Dermis blood vessel endothelial cell (primary cell): ENCODE measurements at places on chromosomes 1 and 21. TPM values are rescaled to one million over a fixed set of nuclear protein-coding genes. Genes with fewer than 3 reads are reported as not detected.

- peak; percentile 13 for DNase-seq
Measured at GRCh38 chr1:97123717-97124431, 402.3 kb downstream of the PTBP2 start.

DNA sequence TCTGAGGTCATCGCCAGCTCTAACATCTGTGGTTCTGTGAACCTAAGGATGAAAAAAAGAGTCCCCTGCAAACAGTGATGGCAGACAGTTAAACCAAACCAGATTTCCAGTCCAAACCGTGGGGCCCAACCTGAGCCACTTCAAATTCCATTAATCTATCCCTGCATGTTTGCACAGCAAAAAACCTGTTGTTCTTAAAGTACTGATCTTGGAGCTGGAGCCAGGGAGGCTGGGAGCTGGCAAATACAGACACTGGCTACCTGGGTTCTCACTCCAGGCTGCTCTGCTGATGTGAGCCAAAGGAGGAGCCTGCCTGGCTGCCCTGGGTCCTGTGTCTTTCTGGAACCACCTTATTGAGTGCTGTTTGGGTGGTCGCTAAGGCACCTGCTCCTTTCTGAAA lies 16.4 kb downstream of the LDLRAD1 start:
- no peak for DNase-seq

GRCh38 chr1:192592981-192593708 lies 17.6 kb downstream of the RGS1 start:
- DNase-seq, result peak; percentile 56

GRCh38 chr21:40662889-40663288 lies 184.1 kb downstream of the DSCAM start:
- no peak for DNase-seq

GRCh38 chr1:17059391-17060305 lies 5.8 kb upstream of the SDHB start:
- DNase-seq, result peak; percentile 86

DNA sequence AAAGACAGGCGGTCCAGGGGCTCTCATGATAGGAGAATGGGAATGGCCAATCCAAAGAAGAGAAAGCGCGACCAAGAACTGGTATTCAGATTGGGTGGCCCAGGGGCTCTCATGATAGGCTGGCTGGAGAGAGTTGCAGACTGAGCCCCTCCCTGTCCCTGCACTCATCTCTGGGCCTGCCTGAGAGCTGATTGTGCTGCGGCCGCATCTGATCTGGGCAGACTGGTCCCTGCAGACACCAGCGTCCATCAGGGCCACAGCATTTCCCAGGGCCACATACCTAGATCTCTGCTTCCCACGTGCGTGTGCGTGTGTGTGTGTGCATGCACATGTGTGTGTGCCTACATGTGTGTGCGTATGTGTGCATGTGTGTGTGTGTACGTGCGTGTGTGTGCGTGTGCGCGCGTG lies 30.4 kb upstream of the MAN1C1 start:
- no peak for DNase-seq

GRCh38 chr1:116397728-116398127 lies 24.7 kb downstream of the ATP1A1 start:
- DNase-seq, result no peak

- DNase-seq, result no peak
Measured at GRCh38 chr1:185742403-185742802, 8.2 kb downstream of the HMCN1 start.

GRCh38 chr1:203628201-203629015 lies 1.8 kb downstream of the ATP2B4 start:
- peak; percentile 67 for DNase-seq

DNA sequence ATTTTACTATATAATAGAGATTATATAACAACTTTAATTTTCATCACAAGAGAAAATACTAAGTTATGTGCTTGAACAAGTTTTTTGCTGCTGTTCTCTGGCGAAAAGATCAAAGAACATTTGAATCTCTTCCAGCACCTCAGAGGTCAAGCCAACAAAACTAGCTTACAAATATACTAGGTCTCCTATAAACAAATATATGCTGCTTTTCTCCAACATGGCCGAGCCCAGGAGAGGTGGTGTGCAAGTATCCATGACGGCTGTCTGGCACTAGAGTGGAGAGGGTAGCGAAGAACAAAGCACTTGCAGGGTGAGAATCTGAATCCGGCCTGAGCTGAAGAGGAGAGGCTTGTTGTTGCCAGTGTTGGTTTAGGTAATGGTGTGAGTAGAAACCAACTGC lies 7.5 kb upstream of the FMO3 start:
- DNase-seq, result no peak

GRCh38 chr1:224696891-224697765 lies 81.0 kb downstream of the CNIH3 start:
- DNase-seq, result peak; percentile 3

GRCh38 chr21:10463156-10463555 lies 58.2 kb upstream of the TPTE start:
- DNase-seq, result no peak

DNA sequence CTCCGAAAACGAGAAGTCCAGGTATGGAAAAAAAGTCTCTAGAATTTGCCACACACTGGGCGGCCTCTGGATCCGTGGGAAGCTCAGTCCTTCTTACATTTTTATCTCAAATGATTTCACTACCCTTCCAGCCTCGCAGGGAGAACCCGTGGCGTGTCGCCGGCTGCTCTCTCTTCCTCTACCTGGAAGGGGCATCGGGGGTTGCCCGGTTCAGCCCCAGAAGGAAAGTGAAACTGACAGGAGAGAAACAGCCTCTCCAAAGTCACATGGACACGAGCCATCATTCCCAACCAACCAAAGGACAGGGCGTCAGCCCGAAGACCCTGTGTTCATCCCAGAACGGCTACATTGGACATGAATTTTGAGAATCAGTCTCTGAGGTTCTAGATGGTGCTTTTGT lies 182.5 kb downstream of the ADSS2 start:
- no peak for DNase-seq

- no peak for DNase-seq
Measured at GRCh38 chr21:39850333-39850732, 16.9 kb upstream of the PCP4 start.

DNA sequence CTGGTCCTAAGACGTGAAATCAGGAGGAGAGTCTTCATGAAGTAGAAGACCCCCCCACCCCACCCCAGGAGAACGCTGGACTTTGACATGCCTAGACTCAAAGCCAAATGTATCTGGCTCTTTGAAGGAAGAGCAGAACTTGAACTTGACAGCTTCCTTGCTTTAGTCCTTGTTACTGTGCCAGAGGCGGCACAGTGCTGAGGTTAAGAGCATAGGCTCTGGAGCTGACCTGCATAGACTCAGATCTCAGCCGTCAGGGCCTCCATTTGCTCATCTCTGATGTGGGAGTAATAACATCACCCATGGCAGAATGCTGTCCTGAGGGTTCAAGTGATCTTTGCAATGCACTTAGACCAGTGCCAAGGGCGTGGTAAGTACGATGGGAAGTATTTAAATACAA lies 39.0 kb downstream of the COL6A1 start:
- no peak for DNase-seq

- peak; percentile 46 for DNase-seq
Measured at GRCh38 chr1:22738522-22738921, 27.9 kb downstream of the EPHB2 start.

GRCh38 chr1:94729267-94729666 lies 90.9 kb upstream of the SLC44A3 start:
- peak; percentile 77 for DNase-seq

DNA sequence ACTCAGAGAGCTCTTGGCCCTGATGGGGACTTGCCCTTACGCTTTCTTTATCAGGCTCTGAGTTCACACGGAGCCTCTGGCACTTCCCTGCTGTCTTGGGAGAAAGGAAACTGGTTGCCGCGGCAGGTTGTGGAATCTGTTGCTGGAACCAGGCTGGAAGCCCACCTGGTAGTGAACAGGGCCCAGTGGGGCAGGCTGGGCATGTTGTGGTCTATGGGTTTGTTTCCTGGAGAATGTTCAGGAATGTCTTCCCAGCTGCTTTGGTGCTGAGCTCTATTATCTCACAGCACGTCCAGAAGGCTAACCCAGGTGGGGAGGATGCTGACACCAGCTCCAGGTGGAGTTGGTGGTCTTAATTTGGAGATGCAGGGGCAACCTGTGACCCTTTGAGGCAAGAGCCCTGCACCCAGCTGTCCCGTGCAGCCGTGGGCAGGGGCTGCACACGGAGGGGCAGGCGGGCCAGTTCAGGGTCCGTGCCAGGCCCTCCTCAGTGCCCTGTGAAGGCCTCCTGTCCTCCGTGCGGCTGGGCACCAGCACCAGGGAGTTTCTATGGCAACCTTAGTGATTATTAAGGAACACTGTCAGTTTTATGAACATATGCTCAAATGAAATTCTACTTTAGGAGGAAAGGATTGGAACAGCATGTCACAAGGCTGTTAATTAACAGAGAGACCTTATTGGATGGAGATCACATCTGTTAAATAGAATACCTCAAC lies 33.3 kb upstream of the TDRD10 start:
- no peak for DNase-seq

- DNase-seq, result peak; percentile 37
Measured at GRCh38 chr1:181160998-181161870, 72.7 kb downstream of the IER5 start.

DNA sequence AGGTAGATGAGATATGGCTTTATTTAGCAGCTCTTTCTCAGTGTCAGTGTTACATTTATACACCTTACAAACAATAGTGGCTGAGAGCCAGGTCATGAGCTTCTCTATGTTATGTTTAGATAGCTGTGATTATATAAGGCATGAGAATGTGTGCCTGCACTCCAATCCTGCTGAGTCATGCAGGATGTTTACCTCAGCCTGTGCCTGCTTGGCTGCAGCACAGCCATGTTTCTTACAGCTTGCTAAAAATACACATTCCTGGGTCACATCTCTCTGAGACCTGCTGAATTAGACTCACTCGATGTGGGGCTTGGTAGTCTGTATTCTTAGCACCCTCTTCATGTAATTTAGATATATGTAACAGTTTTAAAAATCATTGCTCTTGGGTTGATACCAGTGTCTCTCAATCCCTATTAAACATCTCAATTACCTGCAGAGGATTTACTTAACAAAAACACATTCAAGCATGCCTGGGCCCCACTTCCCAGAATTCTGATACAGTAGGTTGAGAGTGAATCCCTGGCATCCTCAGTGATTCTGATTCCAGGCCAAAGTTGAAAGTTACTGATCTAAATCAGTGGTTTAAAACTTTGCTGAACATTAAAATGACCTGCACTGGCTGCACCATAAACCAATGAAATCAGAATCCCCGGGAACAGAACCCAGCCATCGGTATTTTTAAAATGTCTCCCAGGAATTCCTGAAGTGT lies 107.5 kb downstream of the GDAP2 start:
- DNase-seq, result peak; percentile 98

GRCh38 chr1:35558374-35559316 lies 1.0 kb downstream of the NCDN start:
- no peak for DNase-seq

- DNase-seq, result no peak
Measured at GRCh38 chr1:163773396-163773795, 451.6 kb downstream of the NUF2 start.

DNA sequence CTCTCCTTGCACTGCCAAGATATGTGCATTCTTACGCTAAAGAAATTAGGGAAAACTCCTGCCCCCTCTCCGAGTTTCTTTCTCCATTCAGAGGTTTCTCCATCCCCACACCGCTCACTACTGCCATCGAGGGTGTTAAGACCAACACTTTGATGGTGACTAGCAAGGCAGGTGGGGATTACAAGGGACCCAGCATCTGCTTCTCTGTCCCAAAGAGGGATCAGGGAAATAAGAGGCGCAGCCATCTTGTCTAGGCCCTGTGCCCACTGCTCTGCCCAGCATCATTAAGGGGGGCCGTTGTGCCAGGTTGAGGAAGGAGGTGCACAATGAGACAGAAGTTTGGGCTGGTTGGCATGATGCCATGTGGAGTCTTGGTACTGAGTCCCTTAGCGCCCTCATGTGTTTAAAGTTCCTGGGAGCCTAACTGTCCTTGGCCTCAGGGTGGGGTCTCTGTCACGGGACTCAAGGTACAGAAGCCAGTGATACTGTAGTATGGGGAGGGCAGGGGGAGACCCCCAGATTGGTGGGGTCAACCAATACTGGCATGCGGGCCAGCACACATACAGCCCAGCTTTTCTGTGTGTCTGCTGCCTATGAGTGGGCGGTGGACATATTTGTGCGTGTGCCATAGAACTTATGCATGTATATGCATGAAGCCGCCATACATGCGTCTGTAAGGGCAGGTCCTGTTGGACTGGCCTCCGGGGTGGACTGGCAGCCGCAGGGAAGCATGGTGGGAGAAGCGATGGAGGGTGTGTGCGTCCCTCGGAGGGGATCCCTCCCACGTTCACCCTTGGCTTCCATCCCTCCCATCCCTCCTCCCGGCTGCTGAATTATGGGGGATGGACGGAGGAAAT lies 5.5 kb downstream of the EFNA3 start:
- peak; percentile 47 for DNase-seq

- DNase-seq, result no peak
Measured at GRCh38 chr1:214587165-214587564, 15.8 kb upstream of the CENPF start.

DNA sequence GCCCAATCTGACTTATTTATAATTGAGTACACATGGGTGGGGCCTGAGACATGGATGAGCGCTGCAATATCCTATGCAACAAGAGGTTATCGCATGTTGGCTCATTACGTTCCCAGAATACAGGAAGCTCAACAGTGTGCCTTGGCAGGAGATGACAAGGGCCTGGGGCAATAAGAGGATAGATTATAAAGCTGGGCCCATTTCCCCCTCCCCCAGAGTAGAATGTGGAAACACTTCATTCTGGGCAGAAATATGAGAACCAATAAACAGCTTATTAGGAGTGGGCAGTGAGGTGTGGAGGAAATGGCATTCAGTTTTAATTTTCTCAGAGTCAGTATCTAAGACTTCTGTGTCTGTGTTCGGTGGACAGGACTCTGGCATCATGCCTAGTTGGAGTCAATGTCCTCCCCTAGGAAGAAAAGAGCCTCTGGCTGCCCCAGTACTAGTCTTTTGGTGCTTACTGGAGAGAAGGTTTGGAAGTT lies 92.8 kb downstream of the PIK3R3 start:
- peak; percentile 61 for DNase-seq

- DNase-seq, result no peak
Measured at GRCh38 chr1:244836584-244836983, 1.1 kb downstream of the COX20 start.

GRCh38 chr21:43591571-43591970 lies 67.7 kb downstream of the HSF2BP start:
- DNase-seq, result peak; percentile 88

Gene OR2L2
- under 0.01 TPM in 1 of 2 replicates, not detected in the other for total RNA-seq

Gene LENEP
- not detected in 2 replicates for total RNA-seq

Gene SPATA21
- under 0.01 TPM in 1 of 2 replicates, not detected in the other for total RNA-seq

Gene CRP
- not detected in 2 replicates for total RNA-seq

Gene DISP1
- 1.0 and 1.7 TPM in 2 replicates for total RNA-seq

Gene TOR1AIP2
- total RNA-seq, result 114 and 160 TPM in 2 replicates

Gene KDM5B
- total RNA-seq, result 76.3 and 89.0 TPM in 2 replicates

Gene SIM2
- total RNA-seq, result under 0.01 and 0.05 TPM in 2 replicates

Gene RGS16
- 1.2 and 2.0 TPM in 2 replicates for total RNA-seq

Gene HHIPL2
- not detected in 2 replicates for total RNA-seq

Gene ASCL5
- not detected in 2 replicates for total RNA-seq

Gene FCRL2
- total RNA-seq, result not detected in 2 replicates

Gene ARHGEF10L
- total RNA-seq, result 0.70 and 0.85 TPM in 2 replicates

Gene AMIGO1
- total RNA-seq, result 0.65 and 1.7 TPM in 2 replicates

Gene ALX3
- not detected in 2 replicates for total RNA-seq

Gene CALML6
- total RNA-seq, result 0.34 TPM in 1 of 2 replicates, not detected in the other
